ENCODE measurements at places on chromosomes 2 and 18.
A peak's percentile ranks its signal among the peaks of the same experiment; 100 is the strongest.

DNA sequence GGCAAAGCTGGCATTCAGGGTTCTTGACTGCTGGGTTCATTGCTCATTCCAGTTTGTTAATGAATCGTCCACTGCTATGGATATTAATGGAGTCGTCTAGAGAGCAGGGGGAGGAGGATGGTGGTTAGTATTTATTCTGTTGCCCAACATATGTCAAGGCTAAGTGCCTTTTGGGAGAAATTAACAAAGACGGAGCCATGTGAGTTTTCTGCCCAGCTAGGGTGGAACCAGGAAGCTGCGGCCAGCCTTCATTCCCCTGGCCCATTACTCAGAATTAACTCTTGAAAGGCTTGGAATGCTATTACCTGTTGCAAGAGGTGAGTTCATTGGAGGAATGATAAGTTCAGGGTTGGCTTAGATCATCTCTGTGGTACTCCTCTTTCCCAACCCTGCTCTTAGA is 19.3 kb downstream of the IGFBP2 start:
- DNase-seq = no peak

DNA sequence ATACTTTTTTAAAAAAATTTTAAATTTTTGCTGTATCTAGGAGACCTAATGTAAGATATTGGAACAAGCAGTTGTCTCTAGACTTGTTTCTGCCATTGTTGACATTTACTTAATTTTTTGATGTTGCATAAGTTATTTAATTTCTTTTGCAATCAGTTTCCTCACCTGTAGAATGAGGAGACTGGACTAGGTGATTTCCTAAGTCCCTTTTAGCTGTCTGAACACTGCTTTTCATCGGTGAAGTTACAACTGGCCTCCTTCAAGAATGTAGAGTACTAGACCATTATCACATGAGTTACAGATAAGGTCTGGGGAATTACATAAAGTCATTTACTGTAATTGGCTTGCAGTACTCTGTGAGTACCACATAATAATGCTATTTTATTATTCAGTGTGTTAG is 147.6 kb downstream of the LTBP1 start:
- no peak for DNase-seq

- DNase-seq = peak; percentile 87
Observed at GRCh38 chr2:56008661-56009431, 85.3 kb upstream of the EFEMP1 start.

GRCh38 chr2:130877258-130877657 is 40.5 kb downstream of the ARHGEF4 start:
- no peak for DNase-seq

- DNase-seq = no peak
Observed at GRCh38 chr2:30708491-30709290, 98.6 kb downstream of the CAPN13 start.

DNA sequence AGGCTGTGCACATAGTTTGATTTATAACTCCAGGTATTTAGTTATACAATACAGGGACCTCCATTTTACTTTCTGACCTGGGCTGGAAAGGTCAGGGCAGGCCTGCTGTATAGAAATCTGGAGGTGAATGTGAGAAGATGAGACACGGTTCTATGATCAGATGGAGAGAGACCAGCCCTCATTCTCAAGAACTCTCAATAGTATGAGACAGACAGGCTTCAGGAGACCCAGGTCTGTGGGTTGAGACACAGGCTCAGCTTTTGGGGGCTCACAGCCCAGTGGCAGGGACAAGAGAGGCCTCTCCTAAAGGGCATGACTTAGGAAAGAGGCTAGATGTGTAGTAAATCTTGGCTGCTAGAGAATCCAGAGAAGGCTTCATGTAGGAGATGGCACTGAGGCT is 719 bp upstream of the ATP6V1B1 start:
- no peak for DNase-seq

DNA sequence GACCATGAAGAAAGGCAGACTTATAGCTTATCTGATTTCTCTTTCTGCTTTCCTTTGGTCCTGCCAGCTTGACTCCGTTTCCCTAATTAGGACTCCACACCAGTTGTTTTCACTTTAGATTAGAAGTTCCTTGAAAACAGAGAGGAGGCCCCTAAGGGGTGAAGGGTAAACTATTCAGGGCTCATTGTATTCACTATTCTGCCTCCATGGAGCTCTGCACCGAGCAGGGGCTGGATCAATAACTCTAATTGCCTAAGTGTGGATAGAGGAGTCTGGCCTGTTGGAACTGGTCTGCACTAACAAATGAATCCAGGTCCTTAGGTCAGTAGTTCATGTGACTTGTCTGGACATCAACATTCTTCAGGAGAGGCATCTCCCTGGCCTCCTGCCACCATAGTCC is 36.1 kb upstream of the SKA1 start:
- DNase-seq = no peak

- no peak for DNase-seq
Observed at GRCh38 chr18:8681196-8681595, 24.2 kb upstream of the MTCL1 start.

GRCh38 chr2:12549641-12550040 is 167.1 kb upstream of the TRIB2 start:
- DNase-seq = no peak

DNA sequence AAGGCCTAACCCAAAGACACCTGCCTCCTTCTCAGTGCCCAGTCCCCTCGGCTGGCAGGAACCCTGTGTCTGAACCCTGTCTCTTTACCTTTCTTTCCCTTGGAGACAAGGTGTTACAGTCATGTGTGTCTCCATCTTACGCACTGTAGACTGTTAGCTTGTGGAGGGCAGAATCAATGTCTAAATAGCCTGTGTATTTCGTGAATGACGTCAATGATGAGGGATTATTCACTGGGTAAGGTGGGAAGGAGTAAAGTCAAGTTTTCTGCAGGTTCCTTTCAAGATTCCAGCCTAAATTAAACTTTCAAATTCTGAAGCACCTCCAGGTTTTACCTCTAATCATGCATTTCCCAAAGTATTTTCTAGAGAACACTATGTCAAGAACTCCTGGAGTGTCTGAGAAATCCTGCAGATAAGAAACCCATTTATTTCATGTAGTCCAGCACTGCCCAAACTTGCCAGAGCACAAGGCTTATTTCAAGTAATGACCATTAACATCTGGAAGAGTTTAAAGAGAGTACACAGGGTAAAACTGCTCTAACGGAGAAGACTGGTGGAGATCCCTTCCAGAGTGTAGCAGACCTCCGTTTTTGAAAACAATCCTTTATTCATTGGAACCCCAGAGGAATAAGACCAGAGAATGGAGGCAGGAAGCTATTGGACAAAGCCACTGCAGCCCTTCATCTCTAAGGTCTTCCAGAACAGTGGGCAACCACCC is 72.8 kb downstream of the KCNF1 start:
- DNase-seq = no peak

DNA sequence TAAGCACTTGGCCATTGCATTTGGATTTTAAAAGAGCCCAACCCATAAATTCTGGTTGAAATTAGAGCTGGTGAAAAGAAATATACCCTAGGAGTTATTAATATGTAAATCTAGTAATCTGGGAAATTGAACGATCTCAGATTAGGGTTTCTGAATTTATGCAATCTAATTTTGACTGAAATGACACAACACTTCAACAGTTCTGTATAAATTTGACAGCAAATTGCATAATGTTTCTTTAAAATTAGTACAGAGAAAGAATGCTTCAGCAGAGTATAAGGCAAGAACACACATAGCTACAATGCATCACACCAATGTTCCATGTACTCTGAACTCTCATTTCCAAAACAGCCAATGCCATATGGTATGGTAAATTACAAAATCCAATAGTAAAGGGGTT is 201.5 kb upstream of the ITGA4 start:
- no peak for DNase-seq

DNA sequence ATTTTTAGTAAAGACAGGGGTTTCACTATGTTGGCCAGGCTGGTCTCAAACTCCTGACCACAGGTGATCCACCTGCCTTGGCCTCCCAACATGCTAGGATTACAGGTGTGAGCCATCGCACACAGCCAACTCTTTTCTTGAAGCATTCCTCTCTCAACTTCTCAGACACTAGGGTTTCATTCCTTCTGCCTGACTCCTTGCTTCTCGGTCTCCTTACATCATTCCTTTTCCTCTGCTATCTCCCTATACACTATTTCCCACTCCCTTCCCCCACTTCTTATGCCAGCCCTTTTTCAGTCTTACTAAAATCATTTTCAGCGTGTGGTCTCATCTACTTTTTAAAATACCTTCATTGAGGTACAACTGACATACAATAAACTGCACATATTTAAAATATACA is 6.1 kb downstream of the SOS1 start:
- DNase-seq = no peak

DNA sequence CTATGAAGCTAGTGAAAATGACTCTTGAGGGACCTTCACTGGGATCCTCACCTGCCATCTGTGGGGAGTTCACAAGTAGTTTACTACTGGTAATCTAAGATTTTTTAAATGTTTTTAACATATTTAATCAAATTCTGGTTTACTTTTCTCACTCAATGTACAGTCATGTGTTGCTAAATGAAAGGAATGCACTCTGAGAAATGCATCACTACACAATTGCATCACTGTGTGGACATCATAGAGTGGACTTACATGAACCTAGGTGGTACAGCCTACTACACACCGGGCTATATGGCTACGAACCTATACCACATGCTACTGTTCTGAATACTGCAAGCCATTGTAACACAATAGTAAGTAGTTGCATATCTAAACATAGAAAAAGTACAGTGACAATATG is 528.0 kb downstream of the BCL11A start:
- no peak for DNase-seq

DNA sequence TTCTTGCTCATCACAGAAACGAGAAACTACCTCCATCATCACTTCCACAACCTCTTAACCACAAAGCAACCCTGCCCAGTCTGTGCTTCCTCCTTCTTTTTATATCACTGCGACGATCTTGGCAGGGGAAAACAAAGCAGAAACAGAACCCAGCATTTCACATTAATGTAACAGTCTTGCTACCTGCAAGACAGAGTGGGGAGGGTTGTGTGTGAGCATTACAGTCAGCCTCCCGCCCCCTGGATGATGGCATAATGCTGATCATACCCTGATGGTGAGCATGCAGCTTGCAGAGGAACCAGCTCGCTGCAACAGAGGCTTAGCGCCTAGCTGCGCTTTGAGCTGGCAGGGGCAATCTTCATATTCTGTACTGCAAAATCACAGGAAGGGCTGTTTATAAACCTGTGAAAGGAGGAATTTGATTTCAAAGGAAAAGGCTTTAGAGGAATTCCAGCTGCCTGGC is 376.1 kb downstream of the IRS1 start:
- no peak for DNase-seq

- no peak for DNase-seq
Observed at GRCh38 chr2:73177645-73178255, 24.6 kb upstream of the NOTO start.

DNA sequence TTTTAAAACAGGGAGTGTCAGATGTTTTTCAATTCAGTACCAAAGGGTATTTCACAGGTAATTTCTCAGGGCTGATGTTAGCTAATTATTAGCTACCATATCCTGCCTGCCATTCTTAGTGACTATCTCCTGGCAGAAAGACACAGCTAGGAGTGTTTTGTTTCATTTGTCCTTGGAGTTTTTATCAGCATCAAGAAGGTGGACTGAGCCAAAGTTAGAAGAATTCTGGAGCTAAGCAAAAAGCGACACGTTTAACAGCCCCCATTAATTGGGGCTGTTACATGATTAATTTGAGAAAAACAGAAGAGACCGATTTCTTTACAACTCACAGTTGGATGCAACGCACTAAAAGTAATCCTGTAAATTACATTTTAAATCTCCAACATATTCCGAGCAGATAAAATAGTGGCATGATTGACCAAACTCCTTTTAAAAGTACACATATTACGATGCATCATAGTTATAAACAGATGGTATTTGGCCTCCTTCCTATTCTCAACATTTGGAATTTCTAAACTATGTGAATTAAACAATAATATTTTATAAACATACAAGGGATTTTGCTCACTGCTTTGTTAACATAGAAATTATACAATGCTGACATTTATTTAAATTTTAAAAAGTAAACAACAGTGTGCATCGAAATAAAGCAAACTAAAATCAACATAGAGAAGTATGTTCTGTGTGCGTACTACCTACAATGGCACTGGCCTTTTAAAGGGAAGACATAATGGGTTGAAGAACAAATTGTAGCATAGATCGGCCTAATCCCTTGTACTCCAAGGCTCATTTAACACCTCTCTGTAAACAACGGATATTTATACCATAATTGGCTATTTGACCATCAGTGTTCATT is 585.1 kb downstream of the ZEB2 start:
- no peak for DNase-seq

- DNase-seq = no peak
Observed at GRCh38 chr2:156319811-156320485, 12.6 kb downstream of the NR4A2 start.

- DNase-seq = no peak
Observed at GRCh38 chr18:8139891-8140406, 469.3 kb upstream of the RAB12 start.

GRCh38 chr2:170235860-170236679 is 58.1 kb downstream of the MYO3B start:
- peak; percentile 23 for DNase-seq

GRCh38 chr18:79545736-79546171 is 133.8 kb upstream of the CTDP1 start:
- no peak for DNase-seq

DNA sequence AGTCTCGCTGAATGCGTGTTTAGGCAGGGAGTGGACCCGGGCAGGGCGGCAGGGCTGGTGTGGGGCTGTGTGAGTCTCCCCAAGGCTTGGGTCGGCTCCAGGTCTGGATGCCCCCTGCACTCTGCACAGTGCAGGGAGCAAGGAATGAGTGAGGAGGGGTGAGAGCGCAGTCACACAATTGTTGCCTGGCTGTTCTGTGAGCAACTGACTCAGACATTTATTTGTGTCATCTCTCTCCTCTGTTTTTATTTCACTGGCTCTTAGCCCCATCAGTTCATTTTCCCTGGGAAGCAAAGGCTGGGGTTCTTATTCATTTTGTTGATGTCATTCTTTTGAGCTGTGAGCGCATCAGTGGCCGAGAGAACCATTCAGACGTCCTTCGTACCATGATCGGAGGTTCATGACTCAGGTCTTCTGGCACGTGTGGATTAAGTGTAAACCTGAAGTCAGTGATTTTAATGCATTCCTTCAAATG is 61.1 kb downstream of the GATA6 start:
- no peak for DNase-seq

DNA sequence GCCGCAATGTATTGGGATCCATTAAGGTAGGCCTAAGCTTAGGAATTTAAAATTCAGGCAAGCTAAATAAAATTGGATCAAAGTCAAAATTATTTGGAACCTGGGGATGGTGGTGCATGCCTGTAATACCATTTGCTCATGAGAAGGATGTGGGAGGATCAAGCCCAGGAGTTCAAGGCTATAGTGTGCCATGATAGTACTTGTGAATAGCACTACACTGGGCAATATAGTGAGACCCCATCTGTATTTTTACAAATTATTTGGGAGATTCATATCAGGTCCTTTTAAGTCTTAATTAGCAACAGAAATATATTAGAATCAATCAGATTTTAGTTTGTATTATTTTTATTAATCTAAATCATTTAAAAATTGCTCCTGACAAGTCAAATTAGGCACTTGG is 39.8 kb upstream of the TLK1 start:
- DNase-seq = no peak

GRCh38 chr18:14959550-14959949 is 211.6 kb downstream of the ANKRD30B start:
- DNase-seq = no peak

All from NCI-H2171 (cell line).